ENCODE measurements at places on chromosomes 5 and 9. TPM values are rescaled to one million over a fixed set of nuclear protein-coding genes. Genes with fewer than 3 reads are reported as not detected.
A peak's percentile ranks its signal among the peaks of the same experiment; 100 is the strongest.

STPG3 gene
- polyA plus RNA-seq = not detected

GRCh38 chr5:123283031-123283430 is 140.2 kb downstream of the CEP120 start:
- DNase-seq = no peak

- DNase-seq = no peak
Measured at GRCh38 chr5:157273131-157273556, 7.2 kb downstream of the CYFIP2 start.

GRIA1 gene
- polyA plus RNA-seq = not detected

DNA sequence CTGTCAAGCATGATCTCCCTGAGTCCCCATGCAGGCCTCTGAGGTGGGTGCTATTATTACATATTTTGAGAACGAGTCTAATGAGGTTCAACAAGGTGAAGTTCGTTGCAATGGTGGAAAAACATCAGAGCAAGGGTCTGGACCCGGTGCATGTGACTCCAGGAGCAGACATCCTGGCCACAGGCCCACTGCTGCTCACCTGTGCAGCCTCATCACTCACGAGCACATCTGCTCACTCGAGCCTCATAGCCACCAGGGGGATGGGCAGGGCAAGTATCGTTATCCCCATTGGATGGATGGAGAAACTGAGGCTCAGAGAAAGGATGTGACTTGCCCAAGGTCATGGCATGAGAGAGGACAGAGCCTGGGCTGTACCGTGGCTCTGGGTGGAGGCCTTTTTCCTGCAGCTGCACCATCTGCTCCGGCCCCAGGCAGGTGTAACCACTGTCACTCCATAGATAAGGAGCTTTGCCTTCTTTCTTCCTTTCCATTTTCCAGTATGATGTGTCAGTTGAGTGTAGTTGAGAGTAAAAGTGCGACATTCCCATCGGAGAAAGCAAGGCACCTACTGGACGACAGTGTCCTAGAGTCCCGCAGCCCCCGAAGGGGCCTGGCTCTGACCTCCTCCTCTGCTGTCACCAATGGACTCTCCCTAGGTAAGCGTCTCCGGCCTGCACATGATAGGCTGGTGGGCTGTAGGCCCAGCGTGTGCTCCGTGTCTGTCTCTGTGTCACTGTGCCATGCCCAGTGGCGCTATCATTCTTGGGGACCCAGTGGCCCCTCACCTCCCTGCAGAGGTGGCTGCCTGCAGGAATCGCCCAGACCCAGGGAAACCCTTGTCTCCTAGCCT is 68.4 kb upstream of the GARNL3 start:
- no peak for DNase-seq

DNA sequence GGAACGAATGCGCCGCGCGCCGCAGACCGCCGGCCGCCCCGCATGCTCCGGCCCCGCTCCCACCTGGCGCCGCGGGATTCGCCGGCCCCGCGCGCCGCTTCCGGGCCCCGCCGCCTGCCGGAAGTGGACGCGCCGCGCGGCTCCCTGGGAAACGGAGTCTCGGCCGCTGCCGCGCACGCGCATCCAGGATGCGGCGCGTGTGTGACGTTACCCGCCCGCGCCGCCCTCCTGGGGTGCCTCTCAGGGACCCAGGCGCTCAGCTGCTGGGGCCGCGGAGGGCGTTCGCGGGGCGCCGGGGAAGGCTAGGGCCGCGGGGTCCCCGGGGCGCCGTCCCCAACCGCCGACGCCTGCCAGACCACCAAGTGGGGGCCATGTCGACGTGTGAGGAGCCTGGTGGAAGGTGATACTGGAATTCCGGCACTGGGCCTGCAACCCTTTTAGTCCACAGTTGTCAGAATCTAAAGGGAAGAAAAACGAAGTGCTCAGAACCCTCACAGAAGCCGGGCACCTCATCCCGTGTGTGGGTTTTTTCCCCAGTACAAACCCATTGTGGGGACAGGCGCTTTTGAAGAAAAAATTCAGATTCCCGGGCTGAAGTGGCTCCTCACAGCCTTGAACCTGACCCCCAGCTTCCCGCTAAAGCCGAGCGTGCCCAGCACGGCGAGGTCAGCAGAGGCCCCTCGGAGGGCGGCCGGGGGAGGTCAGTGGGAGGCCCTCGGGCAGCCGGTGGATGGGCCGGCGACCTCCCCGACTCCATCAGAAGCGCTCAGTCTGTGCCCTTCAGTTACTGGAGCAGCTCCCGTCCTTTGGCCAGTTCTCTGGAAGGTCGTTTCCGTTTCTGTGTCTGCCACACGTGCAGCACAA is at the start of gene CLPTM1L:
CLPTM1L (minus strand) TSS at position 125 of the 864 bp plus-strand sequence. CDS start 258 bp downstream, outside the sequence.
- peak; percentile 90 for DNase-seq

DNA sequence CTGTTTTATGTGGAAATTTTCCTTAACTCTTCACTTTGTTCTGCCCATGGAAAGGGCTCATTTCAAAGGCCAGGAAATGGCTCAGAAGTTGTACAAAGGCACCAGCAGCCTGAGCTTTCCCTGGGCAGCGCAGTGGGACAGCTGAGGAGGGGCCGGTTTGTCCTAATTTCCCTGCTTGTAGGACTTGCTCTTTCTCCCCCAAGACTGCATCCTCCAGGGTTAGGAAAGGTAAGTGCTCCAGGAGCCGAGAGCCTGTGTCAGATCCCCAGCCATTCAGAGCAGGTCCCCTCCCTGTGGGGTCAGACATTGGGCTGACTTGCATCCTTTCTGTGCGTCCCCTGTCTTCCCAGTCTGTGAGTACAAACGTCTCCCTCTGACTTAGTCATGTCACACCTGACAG is 43.5 kb downstream of the AGXT2 start:
- DNase-seq = no peak

RPS14 gene
- 5,500 TPM for polyA plus RNA-seq

DNA sequence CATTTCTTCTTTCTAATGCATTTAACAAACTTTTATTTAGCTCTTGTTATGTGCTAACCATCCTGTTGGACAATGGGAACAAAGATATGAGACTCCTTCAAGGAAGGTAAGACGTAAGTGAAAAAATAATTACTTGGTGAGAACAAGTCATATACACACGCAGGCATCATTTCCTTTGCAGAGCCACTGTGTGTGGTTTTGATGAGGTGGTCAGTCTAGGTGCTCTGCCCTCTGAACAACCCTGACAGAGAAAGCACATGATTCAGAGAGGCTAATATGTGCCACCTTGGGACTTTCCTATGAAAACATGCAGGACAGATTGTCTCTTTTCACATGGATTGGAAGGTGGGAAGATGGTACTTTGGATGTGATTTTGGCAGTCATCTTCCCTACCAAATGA is 1162.5 kb upstream of the DMAC1 start:
- no peak for DNase-seq

LCN1 gene
- not detected for polyA plus RNA-seq

- DNase-seq = no peak
Measured at GRCh38 chr5:175129121-175129520, 314.9 kb downstream of the DRD1 start.

DNA sequence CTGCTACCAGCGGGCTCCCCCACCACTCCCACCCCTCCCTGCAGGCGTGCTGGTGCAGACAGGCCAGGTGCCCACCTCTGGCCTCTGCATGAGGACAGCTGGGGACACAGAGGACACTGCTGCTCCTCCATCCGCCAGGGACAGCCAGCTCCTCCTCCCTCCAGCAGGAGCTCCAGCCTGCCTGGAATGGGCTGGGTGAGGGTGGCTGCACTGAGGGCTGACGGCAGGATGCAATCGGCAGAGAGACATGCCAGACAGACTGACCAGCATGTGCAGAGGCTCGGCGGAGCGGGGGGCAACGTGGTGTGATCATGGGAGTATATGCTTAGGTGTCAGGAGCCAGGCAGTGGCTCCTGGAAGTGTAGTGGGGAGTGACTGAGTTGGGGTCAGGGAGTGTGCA is 68.4 kb downstream of the RASGEF1C start:
- DNase-seq = no peak

DNA sequence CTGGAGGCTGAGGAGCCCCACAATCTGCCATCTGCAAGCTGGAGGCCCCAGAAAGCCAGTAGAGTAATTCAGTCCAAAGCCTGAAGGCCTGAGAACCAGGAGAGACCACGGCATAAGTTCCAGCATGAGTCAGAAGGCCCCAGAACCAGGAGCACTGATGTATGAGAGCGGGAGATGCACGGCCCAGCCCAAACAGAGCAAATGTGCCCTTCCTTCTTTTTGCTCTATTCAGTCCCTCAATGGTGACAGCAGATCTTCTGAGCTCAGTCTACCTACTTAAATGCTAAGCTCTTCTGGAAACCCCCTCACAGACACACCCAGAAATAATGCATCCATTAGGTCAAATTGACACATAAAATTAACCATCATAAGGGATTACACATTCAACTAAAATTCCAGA is 277.6 kb downstream of the ATPSCKMT start:
- no peak for DNase-seq

GRCh38 chr9:69519470-69520240 is 152.5 kb downstream of the APBA1 start:
- DNase-seq = no peak

DNA sequence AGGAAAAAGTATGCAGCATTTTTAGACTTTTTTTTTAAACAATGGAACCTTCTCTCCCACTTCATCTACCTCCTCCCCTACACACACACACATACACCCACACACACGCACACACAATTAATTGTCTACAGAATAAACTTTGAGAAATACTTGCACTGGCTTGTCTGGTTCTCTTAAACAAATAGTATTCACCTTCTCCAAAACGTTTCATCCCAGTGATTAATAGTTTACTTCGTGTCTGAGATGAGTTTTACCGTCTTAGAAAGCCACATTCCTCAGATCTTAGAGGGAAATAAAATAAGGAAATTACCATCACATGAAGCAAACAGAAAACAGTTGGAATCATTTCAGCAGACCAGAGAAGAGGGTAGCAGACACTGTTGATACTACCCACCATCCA is 570.6 kb upstream of the CLINT1 start:
- DNase-seq = no peak

GRCh38 chr9:136964171-136964689 is 12.2 kb downstream of the LCN12 start:
- no peak for DNase-seq

DNA sequence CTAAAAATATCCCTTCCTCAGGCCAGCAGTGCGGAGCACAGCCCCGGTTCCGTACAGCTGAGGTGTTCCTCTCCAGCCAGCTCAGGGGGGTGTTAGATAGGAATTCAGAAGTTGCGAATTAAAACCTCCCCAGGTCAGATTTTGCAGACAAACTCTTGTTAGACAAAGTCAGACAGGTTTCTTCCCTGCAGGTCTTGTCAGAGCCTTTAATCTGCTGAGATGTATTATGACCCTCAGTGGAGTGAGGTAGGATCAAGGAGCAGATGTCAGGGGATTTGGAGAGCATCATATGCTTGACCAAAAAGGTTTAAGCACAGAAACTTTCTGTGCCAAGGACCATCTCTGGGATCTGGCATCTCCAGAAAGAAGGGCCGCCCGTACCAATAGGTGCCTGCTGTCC is 60.1 kb downstream of the NTNG2 start:
- no peak for DNase-seq

GRCh38 chr9:35907711-35908503 is 1.4 kb upstream of the SPAAR start:
- DNase-seq = no peak

- DNase-seq = no peak
Measured at GRCh38 chr5:56761151-56761885, 54.0 kb upstream of the MAP3K1 start.

GRCh38 chr9:2839040-2839439 is 4.9 kb downstream of the PUM3 start:
- DNase-seq = no peak

DNA sequence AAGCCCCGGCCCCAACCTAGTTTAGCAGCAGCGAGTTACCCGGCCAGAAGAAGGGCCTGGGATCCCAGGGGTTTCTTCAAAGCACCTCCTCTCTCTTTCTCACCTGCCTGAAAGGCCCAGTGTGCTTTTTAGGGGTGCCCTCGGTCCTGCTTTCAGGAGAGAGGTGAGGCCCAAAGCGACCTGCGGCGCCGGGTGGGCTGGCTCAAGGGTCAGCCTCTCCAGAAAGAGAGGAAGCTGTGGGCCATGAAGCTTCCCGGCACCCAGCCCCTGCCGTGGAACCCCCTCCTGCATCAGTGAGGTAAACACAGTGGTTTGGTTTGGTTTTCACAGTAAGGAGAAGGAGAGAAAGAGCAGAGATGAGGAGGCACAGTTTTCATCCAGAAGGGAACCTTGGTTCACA is 4.3 kb downstream of the FOXB2 start:
- no peak for DNase-seq

- no peak for DNase-seq
Measured at GRCh38 chr9:35905912-35906679, at the start of gene HRCT1. Gene HRCT1 (plus strand): TSS chr9:35906202. CDS start chr9:35906288, 86 bp downstream.

DNA sequence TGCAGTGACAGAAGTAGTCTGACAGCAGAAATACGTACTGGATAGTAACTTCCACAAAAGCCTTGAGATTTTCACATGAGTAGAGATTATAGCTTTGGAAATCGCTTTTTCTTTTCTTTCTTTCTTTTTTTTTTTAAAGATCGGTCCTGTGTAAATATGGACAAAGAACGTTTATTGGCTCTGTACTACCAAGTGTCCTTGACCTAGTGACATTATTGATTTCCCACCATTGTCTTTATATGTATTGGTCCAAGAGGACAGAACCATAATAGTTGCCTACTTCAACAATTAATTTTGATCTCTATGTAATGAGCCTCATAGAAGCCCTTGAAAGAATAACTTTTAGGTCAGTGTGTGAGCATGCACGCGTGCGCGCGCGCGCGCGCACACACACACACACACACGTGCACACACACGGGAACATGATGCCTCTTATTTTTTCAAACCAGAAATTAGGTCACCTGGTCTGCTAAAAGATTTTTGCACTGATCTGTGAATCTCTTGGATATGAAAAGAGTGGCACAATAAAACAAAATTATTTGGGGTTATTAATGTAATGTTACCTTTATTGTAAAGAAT is 516.8 kb downstream of the PSAT1 start:
- DNase-seq = no peak

MSANTD3 gene
- 2.3 TPM for polyA plus RNA-seq

DNA sequence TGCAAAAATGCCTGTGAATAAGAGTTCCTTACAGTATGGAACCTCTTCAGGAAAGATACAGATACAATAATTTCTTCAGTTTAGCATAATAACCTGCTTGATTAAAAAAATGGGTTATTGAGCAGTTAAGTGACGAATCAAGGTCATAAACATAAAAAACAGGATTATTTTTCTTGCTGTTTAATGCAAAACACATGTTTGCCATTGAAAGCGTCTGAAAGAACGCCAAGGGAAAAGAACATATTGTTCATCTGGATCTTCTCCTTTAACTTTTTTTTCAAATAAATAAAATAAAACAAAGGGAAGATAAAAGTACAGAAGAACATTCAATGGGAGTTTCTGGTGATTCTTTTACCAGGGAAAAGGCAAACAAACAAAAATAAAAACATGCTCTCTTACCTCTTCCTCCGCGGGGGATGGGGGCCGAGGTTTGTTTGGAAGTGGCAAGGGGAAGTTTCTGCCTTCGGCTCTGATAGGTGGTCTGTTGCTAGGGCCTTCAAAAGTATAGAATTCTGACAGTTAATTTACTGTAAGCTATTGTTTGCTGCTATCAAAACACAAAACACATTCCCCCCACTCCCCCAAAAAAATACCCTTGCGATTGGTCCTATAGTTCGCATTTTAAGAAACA is 20.1 kb downstream of the C5orf58 start:
- no peak for DNase-seq

PCDHB11 gene
- polyA plus RNA-seq = not detected

- peak; percentile 33 for DNase-seq
Measured at GRCh38 chr9:306907-307306, 92.2 kb downstream of the DOCK8 start.

PLAC8L1 gene
- not detected for polyA plus RNA-seq

TSLP gene
- polyA plus RNA-seq = not detected

TNC gene
- polyA plus RNA-seq = not detected

WDR70 gene
- 25.9 TPM for polyA plus RNA-seq

PAPPA gene
- polyA plus RNA-seq = not detected

DDX46 gene
- 19.5 TPM for polyA plus RNA-seq

- DNase-seq = no peak
Measured at GRCh38 chr9:128316421-128316820, 5.8 kb downstream of the TRUB2 start.

Measured in naive B cell (primary cell).